ENCODE measurements at places on chromosomes 2 and 18.

GRCh38 chr2:31390324-31390723, 24.2 kb downstream of the XDH start:
- no peak for DNase-seq

DNA sequence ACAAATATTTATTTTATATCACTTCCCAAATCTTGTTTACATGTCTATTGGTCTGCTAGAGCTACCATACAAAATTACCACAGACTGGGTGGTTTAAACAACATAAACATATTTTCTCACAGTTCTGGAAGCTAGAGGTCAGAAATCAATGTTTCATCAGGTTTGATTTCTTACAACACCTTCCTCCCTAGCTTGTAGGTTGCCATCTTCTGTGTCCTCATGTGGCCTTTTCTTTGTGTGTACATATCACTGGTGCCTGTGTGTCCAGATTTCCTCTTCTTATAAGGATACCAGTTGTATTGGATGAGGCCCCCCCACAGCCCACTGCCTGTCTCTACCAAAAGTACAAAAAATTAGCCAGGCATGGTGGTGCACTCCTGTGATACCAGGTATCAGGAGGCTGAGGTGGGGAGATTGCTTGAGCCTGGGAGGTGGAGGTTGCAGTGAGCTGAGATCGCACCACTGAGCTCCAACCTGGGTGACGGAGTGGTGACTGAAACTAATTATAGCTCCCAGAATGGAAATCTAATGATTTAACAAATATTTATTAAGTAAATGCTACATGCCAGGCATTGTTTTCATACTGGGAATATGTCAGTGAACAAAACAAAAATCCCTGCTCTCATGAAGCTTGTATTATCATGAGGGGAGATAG, 13.6 kb downstream of the EML4 start:
- DNase-seq, result no peak

GRCh38 chr2:98558852-98559530, 49.3 kb downstream of the COA5 start:
- DNase-seq, result no peak

- no peak for DNase-seq
Measured at GRCh38 chr2:102315921-102316320, 4.6 kb downstream of the IL1RL1 start.

DNA sequence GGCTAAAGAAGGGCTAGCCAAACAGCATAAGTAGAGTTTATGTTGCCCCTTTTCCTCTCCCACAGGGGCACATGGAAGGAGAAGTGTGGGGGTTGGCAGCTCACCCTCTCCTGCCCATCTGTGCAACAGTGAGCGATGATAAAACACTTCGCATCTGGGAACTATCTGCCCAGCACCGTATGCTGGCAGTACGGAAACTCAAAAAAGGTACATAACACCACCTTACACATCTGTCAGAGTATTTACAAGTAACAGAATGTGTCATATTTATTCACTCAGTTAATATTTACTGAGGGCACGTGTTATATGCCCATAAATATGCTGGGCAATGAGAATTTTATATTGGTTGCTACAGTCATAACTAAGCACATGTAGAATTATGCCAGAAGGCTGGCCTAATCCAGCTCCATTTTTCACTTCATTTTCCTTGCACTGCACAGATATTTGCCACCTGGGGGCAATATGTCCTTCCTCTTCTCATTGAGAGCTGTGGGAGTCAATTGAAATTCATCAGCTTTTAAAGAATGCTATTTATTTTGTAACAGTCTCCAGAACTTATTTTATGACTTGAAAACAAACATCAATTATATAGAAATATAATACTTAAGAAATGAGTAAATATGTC, 150.6 kb downstream of the RTN4 start:
- peak; percentile 58 for DNase-seq

DNA sequence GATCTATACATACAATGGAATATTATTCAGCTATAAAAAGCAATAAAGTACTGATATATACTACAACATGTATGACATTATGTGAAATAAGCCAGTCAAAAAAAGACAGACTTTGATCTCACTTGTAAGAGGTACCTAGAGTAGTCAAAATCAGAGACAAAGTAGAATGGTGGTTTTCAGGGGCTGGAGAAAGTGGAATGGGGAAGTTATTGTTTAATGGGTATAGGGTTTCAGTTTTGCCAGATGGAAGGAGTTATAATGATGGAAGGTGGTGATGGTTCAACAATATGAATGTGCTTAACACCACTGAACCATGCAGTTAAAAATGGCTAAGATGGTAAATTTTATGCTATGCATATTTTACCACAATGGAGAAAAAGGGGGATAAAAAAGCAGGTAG, 6.3 kb downstream of the COBLL1 start:
- DNase-seq, result no peak

GRCh38 chr18:60656553-60656952, 284.0 kb upstream of the MC4R start:
- no peak for DNase-seq

DNA sequence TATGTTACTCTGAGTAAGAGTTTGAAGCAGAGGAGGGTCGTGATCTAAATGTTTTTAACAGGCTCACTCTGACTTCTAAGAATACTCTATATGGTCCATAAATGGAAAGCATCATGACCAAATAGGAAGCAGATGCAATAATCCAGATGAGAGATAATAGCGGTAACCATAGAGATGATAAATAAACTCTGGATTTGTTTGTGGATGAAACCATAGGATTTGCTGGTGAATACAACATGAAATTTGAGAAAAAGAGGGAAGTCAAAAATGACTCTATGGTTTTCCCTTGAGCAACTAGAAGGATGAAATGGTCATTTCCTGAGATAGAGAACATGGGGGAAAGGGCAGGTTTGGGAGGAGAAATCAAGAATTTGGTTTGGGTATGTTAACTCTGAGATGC, 3.9 kb downstream of the HEATR5B start:
- DNase-seq, result no peak

GRCh38 chr2:79876430-79876829, 363.6 kb downstream of the CTNNA2 start:
- DNase-seq, result peak; percentile 13

GRCh38 chr2:119223521-119224390, at the start of gene STEAP3:
Gene STEAP3 (plus strand): TSS chr2:119223834. CDS start chr2:119231013, 7,179 bp downstream.
- peak; percentile 73 for DNase-seq

GRCh38 chr2:85312404-85312803, 15.4 kb downstream of the TGOLN2 start:
- no peak for DNase-seq

DNA sequence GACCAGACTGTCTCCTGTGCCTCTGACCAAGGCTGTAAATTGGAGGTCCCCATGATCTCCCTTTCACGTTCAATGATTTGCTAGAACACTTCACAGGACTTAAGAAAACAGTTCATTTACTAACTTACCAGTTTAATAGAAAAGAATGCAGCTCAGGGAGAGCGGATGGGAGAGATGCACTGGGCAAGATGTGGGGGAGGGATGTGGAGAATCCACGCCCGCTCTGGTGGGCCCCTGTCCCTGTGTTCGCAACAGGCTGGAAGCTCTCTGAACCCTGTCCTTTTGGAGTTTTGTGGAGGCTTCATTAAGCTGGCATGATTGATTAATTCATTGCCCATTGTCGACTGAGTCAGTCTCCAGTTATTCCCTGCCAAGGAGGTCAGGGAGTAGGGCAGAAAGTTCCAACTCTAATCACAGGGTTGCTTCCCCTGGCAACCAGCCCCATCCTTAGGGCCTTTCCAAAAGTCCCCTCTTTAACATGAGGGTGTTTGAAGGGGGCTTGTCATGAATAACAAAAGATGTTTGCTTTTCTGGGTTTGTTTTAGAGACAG, 257.1 kb downstream of the ACKR3 start:
- no peak for DNase-seq

DNA sequence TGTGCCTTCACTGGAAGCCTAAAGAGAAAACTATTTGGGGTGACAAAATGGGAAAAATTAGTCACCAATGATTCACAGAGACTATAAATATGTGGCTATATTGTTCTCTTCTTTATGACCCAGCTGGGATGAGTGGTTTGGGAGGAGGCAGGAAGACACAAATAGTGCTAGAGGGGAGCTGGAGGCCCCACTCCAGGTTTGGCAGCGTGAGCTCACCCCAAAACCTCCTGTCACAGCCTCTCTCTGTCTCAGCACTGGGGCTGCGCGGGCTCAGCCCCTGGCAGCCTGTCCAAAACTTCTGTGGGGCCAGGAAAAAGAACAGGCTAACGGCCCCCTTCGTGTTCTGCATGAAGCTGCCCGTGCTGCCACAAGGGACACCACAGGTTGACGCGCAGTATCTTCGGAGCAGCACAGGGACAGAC, 73.2 kb upstream of the LCLAT1 start:
- DNase-seq, result no peak

GRCh38 chr18:80157708-80158343, 48.8 kb downstream of the ADNP2 start:
- DNase-seq, result peak; percentile 30

GRCh38 chr2:220215785-220216184, 588.4 kb downstream of the SLC4A3 start:
- no peak for DNase-seq

DNA sequence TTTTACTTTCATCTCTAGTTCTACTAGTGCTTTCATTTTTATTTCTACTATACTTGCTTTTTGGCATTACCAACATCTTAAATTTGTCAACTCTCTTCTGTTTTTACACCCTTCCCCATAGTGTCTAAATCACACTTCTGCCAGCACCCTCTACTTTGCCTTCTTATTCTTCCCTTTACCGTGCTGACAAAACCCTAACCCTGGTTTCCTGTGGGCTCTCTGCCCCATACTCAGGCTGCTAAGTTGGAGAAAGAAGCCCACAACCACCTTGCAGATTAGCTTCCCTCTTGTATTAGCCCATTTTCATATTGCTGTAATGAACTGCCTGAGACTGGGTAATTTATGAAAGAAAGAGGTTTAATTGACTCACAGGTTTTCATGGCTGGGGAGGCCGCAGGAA, 24.8 kb downstream of the GIGYF2 start:
- no peak for DNase-seq

DNA sequence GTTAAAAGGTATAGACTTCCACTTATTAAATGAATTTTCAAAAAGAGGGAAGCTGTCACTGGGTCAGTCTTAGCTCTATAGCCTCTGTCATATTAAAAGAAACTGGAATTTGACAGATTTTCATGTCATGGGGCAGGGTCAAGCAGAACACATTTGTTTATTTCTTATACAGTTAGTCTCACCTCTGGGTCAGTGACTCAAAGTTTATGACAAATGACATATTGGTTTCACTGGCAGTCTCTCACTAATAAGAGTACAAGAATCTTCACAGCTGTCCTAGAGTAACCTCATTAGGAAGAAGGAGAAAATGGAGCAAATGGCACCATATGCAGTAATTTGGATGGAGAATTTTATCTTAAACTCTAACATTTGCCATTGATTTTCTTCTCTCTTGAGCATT, 63.2 kb downstream of the MBD2 start:
- no peak for DNase-seq

- DNase-seq, result no peak
Measured at GRCh38 chr2:168964251-168964807, 63.2 kb downstream of the G6PC2 start.

- DNase-seq, result no peak
Measured at GRCh38 chr18:35491700-35492077, 6.1 kb downstream of the INO80C start.

DNA sequence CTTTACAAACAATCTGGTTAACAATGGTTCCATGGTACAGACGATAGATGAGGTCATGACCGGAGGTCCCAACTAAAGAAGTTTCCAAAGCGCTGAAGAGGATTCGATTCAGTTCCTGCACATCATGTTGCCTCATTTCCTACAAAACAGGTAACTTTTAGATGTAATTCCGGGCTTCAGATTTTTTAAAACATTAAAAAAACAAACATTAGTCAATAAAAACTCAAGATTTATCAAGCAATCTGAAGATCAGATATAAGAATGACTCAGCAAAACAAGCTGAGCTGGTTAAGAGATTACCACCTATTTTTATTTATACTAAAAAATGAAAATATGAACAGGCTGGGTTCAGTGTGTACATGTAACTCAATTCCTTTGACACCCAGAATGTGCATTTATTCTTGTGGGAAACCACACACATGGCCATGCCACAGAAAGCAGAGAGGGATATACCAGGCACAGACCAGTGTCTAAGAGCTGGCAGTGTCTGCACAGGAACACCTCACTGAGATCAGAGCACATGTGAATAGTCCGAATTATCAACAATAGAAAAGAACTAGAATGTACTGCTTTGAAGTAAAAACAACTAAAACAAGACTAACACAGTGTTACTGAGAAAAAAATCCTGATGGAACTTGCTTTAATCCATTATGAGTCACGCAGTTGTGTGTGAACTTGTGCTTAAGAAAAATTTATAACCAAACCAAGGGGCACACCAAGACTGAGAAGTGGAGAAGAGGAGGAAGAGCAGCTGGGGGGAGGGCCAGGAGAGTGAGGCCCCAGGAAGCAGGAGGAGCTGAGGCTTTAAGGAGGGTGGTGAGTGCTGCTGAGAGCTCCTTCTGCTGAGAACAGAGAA, 9.5 kb downstream of the USP40 start:
- DNase-seq, result no peak

- DNase-seq, result no peak
Measured at GRCh38 chr2:41241325-41242000, 789.6 kb upstream of the SLC8A1 start.

GRCh38 chr2:166257859-166258258, 117.9 kb downstream of the SCN9A start:
- DNase-seq, result no peak

- DNase-seq, result peak; percentile 14
Measured at GRCh38 chr2:64114063-64114911, 29.9 kb downstream of the PELI1 start.

- peak; percentile 78 for DNase-seq
Measured at GRCh38 chr2:203623096-203623495, 83.3 kb upstream of the CD28 start.

DNA sequence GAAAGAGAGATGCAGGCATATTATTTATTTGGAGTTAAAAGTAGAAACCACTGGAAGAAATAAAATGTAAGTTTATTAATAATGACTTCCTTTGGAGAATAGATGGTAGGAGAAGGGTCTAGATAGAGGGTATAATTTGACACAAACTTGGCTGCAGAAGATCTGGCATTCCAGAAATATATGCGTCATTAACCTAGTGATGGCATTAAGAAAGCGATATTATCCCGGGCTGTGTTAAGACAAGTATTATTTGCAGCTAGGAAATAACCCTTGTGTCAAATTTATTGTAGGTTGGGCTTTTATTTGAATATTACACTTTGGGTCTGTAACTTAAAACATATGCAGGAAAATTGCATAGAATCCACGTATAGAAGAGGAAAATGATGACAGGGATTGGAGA, 389.5 kb downstream of the MTX2 start:
- no peak for DNase-seq

GRCh38 chr18:68916734-68917133, 118.9 kb downstream of the CCDC102B start:
- no peak for DNase-seq
